A549 treated with DMSO at 1 μM for 4 hours (cell line): ENCODE measurements at places on chromosomes 5 and 9. TPM values are rescaled to one million over a fixed set of nuclear protein-coding genes. Genes with fewer than 3 reads are reported as not detected.

PAEP gene
- total RNA-seq = 0.13 to 0.46 TPM (median 0.20 TPM) in 3 of 5 replicates, not detected in the others

GFPT2 gene
- total RNA-seq = 34.6 to 54.2 TPM (median 51.6 TPM) in 5 replicates

PCDHB16 gene
- 0.04 to 0.19 TPM (median 0.06 TPM) in 5 replicates for total RNA-seq

NTMT1 gene
- total RNA-seq = 91.2 to 107 TPM (median 95.0 TPM) in 5 replicates

CSF1R gene
- total RNA-seq = 0.05 to 0.37 TPM (median 0.09 TPM) in 5 replicates

TMEM171 gene
- total RNA-seq = 4.8 to 6.9 TPM (median 5.8 TPM) in 5 replicates

TPPP gene
- 5.1 to 6.4 TPM (median 5.5 TPM) in 5 replicates for total RNA-seq

TRIM14 gene
- total RNA-seq = 10.0 to 14.7 TPM (median 13.6 TPM) in 5 replicates

PTCD2 gene
- total RNA-seq = 8.7 to 13.4 TPM (median 10.8 TPM) in 5 replicates

PCDHGA7 gene
- total RNA-seq = 0.84 to 1.3 TPM (median 1.1 TPM) in 5 replicates

SEC24A gene
- 13.2 to 18.3 TPM (median 16.9 TPM) in 5 replicates for total RNA-seq

WNT8A gene
- total RNA-seq = not detected in 5 replicates

LURAP1L gene
- total RNA-seq = 12.5 to 13.9 TPM (median 12.6 TPM) in 5 replicates

GLRA1 gene
- total RNA-seq = not detected in 5 replicates

ZBTB43 gene
- total RNA-seq = 6.9 to 13.4 TPM (median 8.1 TPM) in 5 replicates

SLC6A7 gene
- 0.02 to 0.06 TPM (median 0.03 TPM) in 4 of 5 replicates, not detected in the other for total RNA-seq

IFNA21 gene
- not detected in 5 replicates for total RNA-seq

PRUNE2 gene
- 0.06 to 0.17 TPM in 2 of 5 replicates, not detected in the others for total RNA-seq

CCNO gene
- total RNA-seq = 7.1 to 8.7 TPM (median 8.6 TPM) in 5 replicates

SPINK6 gene
- 0.32 to 0.76 TPM (median 0.48 TPM) in 5 replicates for total RNA-seq

SPDL1 gene
- total RNA-seq = 80.6 to 98.9 TPM (median 88.9 TPM) in 5 replicates

MYOT gene
- not detected in 5 replicates for total RNA-seq

ZNF354C gene
- 0.55 to 1.0 TPM (median 0.95 TPM) in 5 replicates for total RNA-seq

FAM78A gene
- total RNA-seq = 0.19 to 0.69 TPM (median 0.41 TPM) in 5 replicates
